Stromal cell of bone marrow (primary cell): ENCODE measurements at places on chromosomes 1 and 21.
A peak's percentile ranks its signal among the peaks of the same experiment; 100 is the strongest.

DNA sequence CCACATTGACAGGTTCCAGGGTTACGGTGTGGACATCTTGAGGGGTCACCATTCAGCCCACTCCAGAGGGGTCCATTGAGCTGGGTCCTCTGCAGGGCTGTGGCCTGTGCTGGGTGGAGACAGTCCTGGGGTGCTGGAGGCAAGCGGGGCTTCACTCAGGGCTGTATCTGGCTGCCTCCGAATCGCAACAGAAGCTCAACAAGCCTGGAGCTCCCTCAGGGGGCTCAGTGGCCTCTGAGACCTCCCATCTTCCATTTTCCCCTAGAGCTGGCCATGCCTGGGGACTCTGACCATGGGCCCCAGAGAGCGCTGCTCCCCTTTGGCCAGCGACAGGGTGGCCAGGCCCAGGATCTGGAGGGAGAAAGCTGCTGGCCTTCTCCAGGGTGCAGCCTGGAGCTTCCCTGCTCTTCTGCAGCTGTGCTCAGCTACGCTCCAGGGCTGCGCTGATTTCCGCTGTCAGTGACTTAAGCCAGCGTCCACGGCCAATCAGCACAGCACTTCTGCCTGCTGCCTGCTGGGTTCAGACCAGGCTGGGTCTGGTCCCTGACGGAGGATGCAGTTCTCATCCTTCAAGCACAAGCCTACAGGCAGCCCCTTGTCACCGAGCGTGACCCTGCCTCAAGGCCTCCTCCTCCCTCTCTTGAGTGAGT is 45.0 kb upstream of the ADARB1 start:
- no peak for DNase-seq

DNA sequence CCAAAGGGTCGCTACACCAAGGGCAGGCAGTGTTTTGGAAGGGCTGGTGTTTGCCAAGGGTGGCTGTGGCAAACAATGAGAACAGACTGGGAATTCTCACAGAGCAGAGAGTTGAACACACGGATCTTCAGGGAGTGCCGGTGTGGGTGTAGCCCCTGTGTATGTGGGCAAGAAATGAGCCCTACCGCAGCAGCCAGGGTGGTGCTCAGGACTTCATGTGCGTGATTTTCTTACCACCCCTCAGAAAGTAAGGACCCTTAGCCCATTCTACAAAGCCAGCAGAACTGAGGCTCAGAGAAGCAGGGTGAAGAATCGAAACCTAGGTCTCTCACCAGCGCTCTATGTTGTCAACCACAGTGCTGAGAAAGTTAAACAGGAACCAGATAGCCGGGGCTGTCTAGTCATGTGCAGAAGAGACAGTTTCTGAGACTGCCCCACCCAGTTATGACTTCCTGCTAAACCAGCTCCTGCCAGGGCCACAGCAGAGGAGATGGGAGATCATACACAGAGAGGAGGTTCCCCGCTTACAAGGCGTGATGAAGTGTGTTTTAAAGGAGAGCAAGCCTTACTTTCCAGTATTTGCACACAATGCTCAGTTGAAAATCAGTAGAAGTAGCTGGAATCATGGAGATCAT is 21.9 kb upstream of the MORC3 start:
- DNase-seq = no peak

GRCh38 chr1:7680955-7681268 is 90.2 kb upstream of the VAMP3 start:
- no peak for DNase-seq

GRCh38 chr1:56045477-56045876 is 533.9 kb downstream of the PLPP3 start:
- no peak for DNase-seq

GRCh38 chr1:87523466-87523865 is 194.8 kb downstream of the LMO4 start:
- DNase-seq = no peak

- DNase-seq = no peak
These were observed 254.8 kb downstream of the KIF26B start for GRCh38 chr1:245409341-245410195.

DNA sequence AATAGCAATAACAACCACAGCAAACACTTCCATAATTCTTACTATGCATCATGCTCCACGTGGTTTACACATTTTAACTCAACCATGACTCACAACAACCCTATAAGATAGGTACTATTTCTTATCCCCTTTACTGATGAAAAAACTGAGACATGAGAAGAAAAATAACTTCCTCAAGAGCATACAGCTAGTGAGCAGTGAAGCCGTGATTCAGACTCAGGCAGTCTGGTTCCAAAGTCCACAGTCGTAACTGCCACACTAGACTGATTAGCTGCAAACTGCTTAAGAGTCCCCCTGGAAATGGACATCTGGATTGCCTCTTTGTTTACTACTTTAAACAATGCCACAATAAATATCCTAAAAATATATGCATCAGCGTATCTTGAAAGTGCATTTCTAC is 55.7 kb downstream of the PLD5 start:
- DNase-seq = no peak

GRCh38 chr1:212595787-212596714 is 12.5 kb upstream of the ATF3 start:
- DNase-seq = peak; percentile 83

DNA sequence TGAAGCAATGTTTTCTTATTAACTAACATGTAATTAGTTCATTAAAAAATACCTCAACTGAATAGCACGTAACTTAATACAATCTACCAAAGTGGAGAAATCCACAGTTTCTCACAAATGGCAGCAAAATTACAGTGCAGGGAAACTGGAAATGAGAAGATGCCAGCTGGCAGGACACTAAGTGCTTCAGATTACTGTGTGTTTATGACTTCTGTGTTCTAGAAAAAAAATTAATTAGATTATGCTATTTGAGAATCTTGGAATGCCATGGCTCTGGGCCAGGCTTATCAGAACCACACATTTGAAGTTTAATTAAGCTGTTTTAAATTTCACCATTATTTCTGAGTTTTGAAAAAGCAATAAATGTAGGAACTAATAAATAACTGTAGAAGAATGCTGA is 357.6 kb downstream of the TGFB2 start:
- DNase-seq = no peak

GRCh38 chr1:29546496-29546895 is 310.2 kb downstream of the PTPRU start:
- DNase-seq = no peak

DNA sequence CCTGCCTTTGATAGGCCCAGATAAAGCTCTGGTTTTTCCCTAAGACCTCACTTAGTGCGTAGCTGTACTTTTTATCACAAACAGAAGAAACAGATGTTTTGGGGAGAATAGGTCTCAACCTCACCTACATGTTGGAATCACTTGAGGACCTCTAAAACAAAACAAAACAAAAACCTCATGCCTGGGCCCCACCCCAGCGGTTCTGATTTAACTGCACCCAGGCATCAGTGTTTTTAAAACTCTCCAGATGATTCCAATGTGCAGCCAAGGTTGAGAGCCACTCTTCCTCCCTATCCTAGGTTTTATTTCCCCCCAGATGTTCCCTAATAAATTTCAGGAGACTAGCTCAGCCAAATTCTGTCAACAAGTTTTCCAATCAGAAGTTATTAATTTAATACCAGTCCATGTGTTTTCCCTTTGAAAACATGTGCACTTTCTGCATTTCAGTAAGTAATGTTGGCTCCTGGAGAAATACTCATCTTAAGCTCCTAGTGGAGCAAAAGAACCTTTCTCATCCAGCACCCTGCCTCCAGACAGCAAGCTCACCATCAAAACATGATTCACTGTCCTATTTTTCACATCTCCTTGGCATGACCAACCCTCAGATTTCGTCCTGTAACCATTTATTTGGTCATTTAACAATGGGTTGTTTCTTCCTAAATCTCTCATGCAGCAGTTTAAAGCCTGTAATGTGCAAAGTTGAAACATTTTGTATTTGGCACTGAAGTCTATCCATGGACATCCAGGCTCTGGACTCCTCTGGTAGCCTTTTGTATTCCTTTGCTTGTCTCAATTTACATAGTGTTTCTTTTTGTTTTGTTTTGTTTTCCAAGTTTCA is 27.5 kb downstream of the LRRC8C start:
- no peak for DNase-seq

DNA sequence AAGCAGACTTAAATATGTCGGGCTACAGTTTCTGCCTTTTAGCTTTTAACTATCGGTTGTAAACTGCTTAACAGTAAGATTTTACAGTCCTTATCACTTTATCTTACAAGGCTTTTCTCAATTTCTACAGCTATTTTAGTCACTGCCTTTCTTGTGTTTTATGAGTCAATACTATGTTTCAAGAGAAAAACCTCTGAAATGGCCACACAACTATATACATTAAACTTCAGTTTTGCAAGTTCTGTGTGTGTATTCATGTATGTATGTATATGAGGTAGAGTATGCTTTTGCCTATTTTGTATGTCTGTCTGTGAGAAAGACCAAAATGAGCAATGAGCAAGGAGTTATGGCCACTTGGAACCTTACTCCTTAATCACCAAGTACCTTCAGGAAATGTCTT is 169.8 kb downstream of the SYT2 start:
- no peak for DNase-seq

- no peak for DNase-seq
These were observed 14.8 kb upstream of the ZNF669 start for GRCh38 chr1:247118946-247119446.

DNA sequence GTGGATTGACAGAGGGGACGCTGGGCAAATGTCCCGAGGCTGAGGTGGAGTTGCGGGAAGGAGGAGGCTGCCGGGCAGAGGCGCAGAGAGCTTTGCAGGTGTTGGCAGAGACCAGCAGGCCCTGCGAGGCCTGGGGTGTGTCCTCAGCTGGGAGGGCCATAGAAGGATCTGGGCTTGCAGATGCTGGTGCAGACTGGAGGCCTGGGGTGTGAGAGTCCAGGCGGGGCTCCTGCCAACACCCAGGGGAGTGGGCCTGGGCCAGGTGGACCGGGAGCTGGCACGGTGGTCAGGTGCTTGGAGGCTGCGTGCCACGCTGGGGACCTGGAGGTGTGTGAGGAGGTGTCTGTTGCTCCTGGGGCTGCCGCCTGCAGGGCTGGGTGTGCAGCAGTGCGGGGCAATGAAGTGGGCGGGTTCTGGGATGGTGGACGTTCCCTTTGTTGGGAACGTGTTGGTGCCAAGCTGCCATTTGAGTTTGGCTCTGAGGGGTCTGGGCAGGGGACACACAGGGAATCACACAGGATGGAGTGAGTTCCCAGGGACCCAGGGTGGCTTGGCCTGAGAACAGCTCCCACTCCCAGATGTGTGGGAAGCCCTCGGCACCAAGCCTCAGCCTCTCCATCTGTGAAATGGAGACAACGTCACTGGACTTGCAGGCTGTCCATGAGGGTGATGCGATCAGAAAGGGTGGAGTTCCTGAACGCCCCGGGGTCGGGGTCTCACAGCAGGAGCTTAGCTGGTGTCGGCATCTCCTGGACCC is 39.9 kb upstream of the POFUT2 start:
- no peak for DNase-seq

DNA sequence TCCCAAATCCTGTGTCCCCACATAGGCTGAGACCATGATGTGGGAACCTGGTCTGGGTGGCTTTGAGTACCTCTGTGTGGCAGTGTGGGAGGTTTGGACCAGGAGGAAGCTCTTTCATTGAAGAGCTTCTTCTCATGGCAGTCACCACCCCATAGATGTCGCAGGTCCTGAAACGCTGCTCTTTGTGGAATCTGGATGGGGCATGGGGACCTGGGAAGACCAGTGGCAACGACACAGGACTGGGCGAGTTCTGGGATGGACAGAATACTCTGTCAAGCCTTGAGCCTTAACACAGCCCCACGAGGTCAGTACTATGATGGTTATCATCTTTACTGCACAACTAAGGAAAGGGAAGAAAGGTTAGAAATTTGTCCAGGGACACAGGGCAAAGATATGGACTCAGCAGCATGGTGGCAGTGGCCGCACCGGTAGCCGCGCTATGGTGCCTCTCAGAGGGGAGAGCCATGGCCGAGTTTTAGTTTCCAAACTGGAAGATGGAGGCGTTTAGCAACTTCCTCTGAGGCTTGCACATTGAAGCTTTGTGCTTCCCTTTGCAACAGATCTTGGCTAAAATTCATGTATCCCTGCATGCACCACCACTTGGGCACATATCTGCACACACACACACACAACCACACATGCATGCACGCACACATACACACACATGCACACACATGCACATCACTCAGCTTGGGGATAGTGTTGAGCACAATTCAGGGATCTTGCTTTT is 117.7 kb upstream of the C1orf174 start:
- DNase-seq = no peak

- DNase-seq = no peak
These were observed 124.1 kb downstream of the RYR2 start for GRCh38 chr1:237166086-237166485.

DNA sequence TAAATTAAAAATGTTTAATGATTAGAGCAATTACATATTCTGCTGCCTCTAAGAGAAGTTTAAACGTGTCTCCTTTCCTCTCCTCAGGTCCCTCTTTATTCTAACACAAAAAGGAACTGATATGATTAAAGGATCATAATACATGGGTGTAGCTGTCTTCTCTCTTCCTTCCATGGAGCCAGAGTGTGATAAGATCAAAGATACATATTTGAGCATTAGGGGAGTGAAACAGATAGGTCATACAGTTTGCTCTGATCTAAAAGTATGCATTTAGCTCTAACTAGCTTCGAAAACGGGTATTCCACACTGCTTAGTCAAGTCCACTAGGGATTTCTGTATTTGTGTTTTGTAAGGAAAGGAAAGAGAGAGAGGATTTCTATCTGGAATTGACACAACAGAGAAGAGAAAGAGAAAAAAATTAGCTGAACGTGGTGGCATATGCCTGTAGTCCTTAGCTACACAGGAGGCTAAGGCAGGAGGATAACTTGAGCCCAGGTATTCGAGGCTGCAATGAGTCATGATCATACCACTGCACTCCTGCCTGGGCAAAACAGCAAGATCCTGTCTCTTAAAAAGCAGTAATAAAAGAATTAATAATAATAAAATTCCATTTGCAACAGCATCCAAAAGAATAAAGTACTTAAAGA is 63.1 kb downstream of the CDC42BPA start:
- peak; percentile 17 for DNase-seq

DNA sequence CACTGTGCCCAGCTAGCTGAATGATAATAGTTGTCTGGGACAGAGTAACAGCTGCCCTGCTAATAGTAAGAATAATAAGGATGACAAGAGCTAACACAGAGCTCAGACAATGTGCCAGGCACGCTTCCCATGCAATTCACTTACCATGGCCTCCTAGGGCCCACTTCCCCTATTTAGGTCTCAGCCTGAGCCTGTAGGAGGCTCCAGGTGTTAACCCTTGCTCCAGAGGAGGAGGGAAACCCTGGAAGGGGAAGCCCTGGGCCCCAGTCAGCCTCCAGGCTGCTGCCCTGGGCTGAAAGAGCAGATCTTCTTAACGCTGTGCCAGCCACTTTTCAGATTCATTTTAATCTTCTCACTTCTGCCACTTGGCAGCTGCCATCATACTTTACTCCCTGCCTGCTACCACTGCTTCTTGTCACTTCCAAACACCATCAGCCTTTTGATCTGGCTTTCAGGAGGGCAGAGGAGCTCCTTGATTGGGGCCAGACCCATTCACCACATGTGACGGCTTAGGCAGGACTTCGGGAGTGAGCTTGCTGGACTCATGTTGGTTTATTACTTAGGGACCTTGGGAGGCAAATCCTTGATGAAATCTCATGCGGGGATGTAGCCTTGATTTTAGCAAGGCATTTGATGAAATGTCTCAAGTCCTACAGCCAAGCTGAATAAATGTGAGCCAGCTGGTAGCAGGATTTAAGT is 66.7 kb upstream of the PARP1 start:
- DNase-seq = no peak

GRCh38 chr1:180498594-180498993 is 3.8 kb downstream of the ACBD6 start:
- no peak for DNase-seq

- DNase-seq = no peak
These were observed 6.7 kb downstream of the CLCNKB start for GRCh38 chr1:16050328-16050727.
